ENCODE measurements at places on chromosomes 6 and 20.

- DNase-seq: no peak
These were observed at the start of gene THBS2 for GRCh38 chr6:169253337-169254238. Gene THBS2, minus strand, starts transcription at chr6:169253846. Its CDS starts 3,062 bp downstream, at chr6:169250784.

- DNase-seq: no peak
These were observed 30.1 kb upstream of the NTSR1 start for GRCh38 chr20:62678553-62678952.

DNA sequence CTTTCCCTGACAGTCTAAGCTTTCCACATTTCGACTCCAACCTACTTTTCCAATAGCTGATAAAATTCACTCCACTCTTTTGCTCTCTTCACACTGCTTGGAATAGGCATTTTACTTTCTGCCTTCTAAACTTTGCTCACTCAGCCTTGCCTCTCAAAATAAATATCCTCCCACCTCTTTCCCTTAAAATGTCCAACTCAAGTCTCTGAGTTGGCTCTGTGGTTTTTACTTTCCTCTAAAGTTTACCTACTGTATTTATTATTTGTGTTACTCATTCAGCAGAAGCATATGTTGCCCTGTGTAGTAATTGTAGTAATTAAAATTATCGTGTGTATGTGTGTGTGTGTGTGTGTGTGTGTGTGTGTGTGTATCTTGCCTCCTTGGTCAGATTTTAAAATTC lies 20.0 kb upstream of the CDYL start:
- DNase-seq: no peak

DNA sequence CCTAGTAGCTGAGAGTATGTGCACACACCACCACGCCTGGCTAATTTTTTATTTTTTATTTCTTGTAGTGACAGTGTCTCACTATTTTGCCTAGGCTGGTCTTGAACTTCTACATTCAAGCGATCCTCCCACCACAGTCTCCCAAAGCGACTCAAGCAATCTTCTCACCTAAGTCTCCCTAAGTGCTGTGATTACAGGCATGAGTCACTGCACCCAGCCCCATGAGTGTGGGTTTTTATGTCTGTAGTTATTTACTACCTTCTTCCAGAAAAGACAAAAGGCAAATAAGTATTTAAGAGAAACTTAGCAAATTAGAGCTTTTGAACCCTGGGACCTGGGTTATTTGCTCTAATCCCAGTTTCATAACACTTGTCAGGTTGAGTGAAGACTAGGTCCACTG lies 92.3 kb upstream of the HCRTR2 start:
- no peak for DNase-seq

DNA sequence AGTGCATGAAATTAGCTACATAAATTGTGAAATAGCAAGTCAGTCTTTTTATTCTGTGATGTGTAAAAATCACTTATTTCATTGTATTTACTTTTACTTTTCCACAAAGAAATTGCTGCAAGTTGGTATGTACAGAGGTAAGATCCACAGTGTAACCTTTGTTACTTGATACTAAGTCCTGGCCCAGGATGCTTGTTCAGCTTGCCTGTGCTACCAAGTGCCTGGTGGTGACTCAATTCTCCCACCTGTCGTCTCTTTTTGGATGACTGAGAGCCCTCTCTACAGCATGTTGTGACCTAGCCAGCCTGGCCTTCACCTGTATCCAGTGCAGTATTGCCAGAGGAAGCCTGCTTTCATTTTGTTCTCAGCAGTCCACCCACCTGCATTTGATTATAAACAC lies 54.9 kb downstream of the ANKRD6 start:
- DNase-seq: no peak

DNA sequence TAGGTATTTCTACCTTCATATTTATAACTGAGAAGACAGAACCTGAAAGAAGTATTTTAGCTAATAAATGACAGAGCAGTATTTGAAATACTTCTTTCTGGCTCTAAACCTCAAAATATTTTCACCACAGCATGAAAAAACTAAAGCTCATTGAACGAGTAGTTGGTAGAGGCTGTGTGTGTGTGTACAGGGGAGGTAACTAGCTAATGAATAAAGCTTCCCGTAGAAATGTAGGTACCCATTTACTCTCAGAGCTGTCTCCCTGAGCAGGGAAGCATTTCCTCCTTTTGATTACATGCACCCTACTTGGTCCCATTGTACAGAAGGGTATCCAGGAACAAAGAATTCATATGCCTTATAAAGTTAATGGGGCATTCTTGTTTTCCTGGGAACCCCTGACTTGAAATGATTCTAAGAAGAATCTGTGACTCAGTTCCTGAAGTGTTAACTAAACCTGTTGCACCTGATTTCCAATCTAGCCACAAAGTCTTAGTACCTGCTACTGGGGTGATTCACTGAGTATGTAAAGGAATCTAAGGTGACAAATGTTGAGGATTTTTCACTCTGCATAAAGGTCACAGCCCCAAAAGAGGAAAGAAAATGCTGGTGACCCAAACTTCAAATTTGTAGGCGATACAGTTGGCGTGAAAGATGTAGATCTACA lies 12.5 kb downstream of the CRYBG1 start:
- no peak for DNase-seq

DNA sequence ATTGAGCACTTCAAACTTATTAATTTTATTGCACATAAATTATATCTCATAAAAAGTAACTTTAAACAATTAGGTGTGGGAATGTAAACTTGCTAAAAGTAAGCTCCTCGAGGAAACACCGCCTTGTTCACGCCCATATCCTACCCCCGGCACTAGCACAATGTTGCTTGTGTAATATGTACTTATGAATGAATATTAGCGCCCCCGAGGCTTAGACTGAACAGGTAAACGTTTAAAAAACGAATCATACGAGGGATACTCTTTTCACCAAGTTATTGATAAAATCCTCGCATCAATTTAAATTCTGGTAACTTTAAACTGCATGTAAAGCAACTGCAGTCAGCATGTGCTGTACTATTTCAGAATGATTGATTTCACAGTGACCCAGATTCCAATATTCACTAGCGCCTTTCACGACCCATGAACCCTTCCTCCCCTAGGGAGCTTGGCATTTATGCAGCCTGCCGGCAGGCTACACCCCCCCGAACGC lies 637 bp downstream of the TFB1M start:
- no peak for DNase-seq

GRCh38 chr6:105553171-105553570 lies 150.3 kb upstream of the PREP start:
- DNase-seq: no peak

- DNase-seq: no peak
These were observed 4.5 kb upstream of the ENTPD6 start for GRCh38 chr20:25191051-25191450.

DNA sequence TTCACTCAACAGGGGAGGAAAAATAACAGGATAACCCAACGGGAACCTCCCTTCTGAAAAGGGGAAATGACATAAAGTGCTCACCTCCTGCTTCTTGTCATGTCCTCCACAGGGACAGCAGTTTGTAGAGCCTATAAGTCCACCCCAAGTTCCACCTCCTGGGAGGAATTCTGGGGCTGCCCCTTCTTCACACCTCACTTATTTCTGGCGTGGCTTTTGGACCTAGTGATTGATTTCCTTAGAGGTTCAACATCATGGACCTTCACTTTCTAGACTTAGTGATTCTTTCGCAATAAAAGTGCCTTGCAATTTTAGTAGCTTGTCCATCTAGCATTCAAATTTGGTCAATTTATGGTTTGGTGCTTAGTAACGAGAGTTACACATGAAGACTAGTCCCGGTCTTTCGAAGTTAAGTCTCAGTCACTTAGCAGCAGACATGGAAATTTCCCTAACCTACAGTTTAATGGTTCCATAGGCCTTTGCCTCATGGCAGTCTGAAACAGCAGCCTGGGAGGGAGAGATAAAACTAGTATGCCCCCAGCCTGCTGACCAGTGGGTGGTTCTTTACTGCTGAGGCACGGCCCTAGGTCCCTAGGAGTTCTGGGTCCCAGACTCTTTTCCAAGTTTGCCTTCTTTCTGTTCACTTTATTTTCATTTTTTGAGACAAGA lies 59.2 kb upstream of the CDKAL1 start:
- DNase-seq: no peak

- no peak for DNase-seq
These were observed 160.5 kb downstream of the BACH2 start for GRCh38 chr6:90136176-90136575.

- DNase-seq: no peak
These were observed 937 bp downstream of the AKAP7 start for GRCh38 chr6:131136021-131136786.

GRCh38 chr20:59185809-59186208 lies 22.2 kb downstream of the ZNF831 start:
- no peak for DNase-seq

DNA sequence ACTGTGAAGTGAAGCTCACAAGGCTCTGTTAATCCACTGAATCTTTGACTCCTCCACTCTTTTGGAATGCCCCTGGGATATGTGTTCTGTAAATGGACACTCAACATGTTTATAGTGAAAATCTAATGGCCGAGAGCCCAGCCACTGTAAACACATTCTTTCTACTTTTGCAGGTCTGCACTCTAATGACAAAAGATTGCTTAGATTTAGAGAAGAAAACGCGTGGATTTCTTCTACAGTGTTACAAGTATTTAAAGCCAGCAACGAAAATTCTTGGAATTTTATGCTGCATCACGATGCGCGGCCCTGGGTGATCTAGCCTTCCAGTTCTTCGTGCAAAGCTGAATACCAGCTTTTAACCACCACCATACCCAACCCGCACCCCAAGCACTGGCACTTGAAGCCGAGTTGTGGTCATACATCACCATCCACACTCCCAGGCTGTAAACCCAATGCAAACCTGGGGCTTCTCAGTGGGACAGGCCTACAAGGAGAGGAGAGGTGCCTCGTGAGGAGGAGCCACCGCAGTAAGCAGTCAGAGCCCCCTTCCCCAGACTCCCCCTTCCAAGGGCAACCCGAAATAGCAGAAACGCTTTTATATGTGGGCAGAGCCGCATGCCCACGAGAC lies 3.7 kb upstream of the FOXO3 start:
- no peak for DNase-seq

DNA sequence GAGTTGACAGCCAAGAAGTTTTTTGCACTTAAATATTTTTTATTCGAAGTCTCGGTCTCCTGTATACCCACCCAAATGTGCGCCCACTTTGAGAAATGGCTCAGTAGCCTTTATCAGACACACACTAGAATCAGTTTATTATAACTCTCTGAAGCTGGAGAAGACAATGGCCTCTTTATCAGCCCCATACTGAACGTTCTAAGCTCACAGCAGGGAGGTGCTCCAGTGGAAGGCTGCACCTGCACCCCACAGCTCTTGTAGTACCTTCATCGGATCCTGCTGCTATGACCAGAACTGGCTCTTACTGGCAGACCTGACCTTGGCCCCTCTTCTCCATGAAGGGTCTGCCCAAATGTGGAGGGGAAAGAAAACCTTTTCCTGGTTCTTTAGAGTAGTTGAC lies 165.0 kb upstream of the SCGN start:
- no peak for DNase-seq
